ENCODE measurements at places on chromosomes 12 and 14.

- DNase-seq = no peak
Observed at GRCh38 chr14:59240356-59240755, 51.9 kb downstream of the DAAM1 start.

- no peak for DNase-seq
Observed at GRCh38 chr12:51889216-51890132, 1.6 kb downstream of the ANKRD33 start.

DNA sequence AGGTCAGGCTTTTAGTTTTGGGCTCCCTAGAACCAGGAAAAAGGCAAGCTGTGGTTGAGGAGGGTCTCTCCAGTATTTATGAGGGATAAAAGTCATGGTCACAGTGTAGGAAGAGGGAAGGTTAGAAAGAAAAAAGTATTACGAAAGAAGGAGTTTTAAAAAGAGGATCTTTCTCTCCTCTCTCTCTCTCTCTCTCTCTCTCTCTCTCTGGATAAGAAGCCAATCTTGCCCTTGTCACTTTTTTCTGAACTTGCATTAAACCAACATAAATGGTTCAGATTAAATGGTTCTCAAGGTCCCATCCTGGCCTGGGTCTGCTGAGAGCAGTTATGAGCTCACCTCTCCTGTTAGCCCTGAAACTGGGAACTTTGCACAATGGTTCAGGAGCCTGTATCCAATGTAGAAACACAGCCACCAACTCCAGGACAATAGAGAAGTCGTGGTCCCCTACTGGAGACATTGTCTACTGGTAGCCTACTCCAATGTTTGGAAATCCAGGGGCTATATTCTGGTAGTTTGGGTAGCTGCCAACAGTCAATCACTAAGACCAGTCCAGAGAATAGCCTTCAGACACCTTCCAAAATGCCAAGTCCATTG, 131.9 kb downstream of the DAD1 start:
- DNase-seq = no peak

- no peak for DNase-seq
Observed at GRCh38 chr14:65134651-65135579, 32.6 kb upstream of the MAX start.

DNA sequence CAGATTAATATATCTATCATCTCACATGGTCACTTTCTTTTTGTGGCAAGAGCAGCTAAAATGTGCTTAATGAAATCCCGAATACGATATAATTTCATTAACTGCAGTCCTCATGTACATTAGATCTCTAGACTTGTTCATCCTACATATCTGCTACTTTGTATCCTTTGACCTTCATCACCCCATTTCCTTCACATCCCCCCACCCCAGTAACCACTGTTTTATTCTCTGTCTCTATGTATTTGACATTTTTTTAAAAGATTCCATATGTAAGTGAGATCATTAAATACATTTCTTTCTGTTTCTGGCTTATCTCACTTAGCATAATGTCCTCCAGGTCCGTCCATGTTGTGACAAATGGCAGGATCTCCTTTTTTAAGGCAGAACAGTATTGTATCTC, 23.0 kb upstream of the ST8SIA1 start:
- DNase-seq = no peak

GRCh38 chr14:62689733-62690132, 355.5 kb downstream of the KCNH5 start:
- DNase-seq = no peak

DNA sequence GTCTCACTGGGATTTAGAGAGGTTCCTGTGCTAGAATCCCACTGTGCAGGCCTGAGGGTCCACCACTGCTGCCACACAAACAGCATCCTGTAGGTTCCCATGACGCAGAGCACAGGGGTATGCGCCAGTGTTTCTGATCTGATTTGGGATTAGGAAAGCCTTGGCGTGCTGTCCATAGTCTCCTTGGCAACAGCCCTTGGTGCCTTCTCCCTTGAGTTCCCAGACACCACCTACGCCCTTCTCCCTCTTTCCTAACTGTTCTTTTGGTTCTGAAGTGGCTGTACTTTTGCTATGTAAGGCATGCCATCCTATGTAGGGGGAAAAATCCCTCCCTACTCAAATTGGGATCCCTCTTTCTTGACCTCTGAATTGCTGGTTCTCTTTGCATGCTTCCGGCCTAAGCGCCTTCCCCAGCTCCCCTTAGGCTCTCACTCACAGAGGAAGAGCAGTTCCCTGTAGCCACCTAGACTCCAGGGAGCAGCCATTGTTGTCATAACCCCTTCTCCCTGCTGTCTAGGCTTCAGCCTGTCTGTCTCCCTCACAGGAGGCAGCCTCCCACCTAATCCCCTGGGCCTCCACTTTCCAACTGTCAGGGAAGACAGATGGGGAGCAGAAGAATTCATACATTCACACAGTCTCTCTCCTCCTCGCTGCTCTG, 14.8 kb upstream of the RIC8B start:
- no peak for DNase-seq

DNA sequence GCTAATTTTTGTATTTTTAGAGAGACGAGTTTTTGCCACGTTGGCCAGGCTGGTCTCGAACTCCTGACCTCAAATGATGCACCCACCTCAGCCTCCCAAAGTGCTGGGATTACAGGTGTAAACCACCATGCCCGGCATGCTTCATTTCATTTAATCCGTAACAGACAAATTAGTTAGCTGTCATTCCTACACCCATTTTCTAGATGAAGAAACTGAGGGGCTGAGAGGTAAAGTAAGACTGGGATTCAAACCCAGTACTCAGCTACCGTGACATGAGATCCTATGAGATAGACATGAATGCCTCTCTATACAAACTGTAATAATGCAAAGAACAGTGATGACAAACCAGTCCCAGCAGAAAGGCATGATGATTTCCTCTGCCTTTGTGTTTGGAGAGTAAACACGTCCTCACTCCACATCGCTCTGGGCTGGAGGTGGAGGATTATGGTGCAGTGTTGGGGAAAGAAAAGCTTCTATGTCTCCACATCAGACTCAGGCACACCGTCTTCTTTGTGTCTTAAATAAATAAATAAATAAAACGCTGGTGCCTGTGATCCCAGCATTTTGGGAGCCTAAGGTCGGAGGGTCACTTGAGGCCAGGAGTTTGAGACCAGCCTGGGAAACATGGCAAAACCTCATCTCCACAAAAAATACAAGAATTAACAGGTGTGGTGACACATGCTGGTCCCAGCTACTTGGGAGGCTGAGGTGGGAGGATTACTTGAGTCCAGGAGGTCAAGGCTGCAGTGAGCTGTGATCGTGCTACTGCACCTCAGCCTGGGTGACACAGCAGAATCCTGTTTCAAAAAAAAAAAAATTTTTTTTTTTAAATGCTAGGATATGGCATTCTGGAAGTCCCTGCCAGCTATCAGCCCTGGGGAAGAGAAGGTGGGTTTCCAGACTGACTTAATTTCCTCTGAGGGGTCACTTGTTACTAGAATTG, 10.5 kb downstream of the VSX2 start:
- no peak for DNase-seq

DNA sequence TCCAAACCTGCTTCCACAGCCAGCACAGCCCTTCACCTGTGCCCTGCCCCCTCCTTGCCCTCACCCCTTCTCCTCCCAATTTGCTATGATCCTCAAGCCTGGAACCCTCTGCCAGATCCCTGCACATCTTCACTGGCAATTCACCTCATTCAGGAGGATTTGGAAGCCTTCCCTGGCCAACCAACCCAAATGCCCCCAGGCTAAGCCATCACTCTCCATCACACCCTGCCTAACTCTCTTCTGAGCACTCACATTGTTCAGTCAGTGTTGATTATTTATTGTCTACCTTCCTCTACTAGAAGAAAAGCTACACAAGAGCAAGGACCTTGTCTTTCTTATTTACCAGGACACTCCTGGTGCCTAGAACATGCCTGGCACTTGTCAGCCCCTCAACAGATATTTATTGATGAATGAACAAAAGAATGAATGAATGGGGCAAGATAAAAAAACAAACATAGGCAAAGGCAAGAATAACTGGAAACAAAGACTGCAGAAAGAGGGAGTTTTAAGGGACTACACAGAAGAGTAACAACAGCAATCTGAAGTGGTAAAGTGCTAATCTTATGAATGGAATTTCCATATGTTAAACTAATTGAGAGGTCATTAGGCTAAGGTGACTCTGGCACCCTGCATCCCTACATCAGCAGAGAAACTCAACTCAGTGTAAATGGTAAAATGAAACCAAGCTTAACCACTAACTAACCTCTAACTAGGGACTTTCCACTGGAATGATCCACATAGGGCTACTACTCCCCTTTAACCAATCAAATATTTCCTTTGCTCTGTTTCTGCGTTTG, 33.4 kb downstream of the TMTC1 start:
- no peak for DNase-seq

DNA sequence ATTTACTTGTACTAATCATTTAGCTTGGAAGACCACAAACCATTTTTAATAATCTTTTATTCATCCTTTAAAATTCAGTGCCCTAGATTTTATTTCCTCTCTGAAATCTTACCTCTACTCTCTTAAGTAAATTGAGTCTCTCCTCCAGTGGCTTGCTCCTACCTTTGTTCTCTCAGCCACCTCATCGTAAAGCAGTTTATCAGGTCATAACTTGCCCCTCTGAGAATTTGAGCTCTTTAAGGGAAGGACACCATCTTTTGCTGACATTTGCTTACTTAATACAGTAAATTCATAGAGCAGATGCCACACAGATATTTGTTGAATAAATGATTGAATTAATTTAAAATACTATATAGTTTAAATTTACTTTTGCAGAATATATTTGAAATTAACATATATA, 794.3 kb downstream of the C12orf50 start:
- DNase-seq = no peak

DNA sequence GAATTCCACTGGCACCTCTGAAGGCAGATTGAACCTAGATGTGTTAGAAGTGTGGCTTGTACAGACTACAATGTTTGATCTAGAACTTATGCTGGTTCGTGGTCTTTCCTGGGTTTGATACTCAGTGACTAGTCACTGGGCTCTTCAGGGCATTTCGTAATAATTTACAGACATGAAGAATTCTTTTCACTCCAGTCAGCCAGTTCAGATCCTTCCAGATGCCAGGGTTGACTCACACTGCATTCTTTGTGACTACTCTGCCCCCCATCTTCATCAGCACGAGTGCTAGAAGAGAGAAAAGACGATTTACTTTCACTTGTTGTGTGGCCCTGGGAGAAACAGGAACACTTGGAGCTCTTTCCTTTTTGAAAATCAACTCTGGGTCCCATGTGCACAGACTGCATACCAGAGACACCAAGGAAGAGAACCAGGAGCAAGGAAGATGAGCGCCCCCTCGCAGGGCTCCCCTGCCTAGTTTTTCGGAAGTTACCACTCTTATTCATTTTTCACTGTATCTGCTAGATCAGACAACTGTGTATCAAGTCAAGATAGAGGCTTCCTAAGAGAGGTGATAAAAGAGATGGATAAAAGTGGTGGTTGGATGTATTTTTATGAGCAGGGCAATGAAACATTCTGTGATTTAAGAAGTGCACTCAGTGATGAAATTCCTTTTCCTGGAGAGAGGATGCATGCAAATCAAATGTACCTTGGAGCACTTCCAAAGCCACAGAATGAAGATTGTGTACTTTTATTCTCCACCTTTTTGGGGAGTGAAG, 33.5 kb upstream of the EVL start:
- peak; percentile 99 for DNase-seq

DNA sequence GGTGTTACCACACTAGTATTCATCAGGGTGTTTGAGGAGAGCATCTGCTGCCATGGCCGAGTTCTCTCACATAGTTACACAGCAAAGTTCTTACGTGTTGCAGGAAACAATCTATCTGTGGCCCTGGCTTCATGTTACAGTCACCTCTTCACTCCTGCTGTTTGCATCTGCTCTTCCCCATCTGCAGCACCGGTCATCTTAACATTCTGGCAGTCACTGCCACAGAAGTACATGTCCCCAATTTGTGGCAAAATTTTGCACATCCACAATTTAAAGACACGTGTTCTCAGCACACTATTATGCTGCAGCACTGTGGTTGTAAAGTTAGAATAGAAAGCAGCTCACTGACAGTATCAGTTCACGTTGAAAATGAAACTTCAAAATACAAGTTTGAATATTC, 23.2 kb downstream of the MAPK1IP1L start:
- no peak for DNase-seq

DNA sequence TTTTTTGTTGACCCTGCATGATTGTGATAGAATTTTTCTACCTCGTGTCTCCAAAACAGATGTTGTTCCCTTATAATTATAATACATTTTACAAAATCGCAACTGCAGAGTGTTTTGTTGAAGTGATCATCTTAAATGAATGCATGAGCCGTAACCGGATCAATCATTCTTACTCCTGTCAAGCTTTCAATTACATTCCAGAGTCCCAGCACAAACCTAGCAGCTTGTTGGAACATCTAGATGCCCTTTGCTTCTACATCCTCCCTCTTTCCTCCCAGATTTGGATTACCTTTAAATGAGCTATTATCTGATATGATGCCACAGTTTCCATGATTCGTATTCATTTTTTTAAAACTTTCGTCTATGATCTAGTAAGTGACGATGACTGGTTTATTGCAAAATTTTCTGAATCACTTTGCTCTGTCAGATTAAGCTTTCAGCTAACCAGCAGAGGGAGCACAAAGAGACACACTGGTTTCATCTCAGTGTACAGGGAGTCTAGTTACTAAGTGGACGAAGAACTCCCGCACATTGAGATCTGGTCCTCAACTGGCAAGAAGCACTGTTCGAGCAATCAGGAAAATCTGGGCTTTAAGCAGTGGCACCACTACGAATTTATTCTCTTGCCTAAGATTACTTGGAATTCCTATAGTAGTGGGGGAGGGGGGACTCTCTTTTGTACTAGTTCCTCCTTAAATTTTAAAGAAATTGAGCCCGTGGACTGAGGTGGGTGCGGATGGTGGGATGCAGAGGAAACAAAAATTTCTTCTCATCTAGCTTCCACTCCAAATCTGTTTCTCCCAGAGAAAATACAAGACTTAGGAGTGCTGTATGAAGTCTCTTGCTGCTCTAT, 40.9 kb downstream of the TSHR start:
- DNase-seq = peak; percentile 77

GRCh38 chr12:89907659-89908058, 199.0 kb upstream of the ATP2B1 start:
- no peak for DNase-seq

- peak; percentile 14 for DNase-seq
Observed at GRCh38 chr12:121513464-121514183, 67.2 kb downstream of the KDM2B start.

- DNase-seq = no peak
Observed at GRCh38 chr14:62896932-62897456, 148.3 kb downstream of the KCNH5 start.

DNA sequence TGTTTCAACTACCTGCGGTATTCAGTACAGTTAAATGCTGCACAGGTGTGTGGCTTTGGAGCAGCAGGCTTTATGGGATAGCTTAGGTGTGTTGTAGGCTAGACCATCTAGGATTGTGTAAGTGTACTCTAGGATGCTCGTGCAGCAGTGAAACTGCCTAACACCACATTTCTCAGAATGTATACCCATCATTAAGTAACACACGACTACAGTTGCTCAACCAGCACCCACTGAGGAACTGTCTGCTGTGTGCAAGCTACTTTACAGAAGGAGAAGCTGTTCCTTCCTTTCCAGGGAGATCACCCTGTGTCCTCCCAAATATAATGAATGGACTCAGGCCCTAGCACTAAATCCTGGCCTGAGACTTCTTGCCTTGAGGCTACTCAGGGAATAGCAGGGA, 94.8 kb downstream of the SLC24A4 start:
- no peak for DNase-seq
